ENCODE measurements at places on chromosomes 2 and 18.

DNA sequence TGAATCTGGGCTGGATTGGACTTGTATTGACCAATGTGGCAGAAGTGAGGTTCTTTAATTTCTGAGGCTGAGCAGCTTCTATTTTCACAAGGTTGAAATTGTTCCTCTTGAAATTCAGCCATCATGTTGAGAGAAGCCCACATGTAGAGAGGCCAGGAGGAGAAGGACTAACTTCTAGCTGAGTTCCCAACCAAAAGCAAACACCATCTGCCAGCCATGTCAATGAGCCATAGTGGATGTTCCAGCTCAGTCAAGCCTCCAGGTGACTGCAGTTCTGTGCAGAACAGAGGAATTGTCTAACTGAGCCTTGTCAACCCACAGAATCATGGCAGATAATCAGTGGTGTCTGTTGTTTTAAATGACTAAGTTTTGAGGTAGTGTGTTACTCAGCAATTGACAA lies 110.6 kb upstream of the ACVR1 start:
- no peak for DNase-seq

GRCh38 chr18:49563701-49564517 lies 2.1 kb downstream of the LIPG start:
- DNase-seq, result no peak

GRCh38 chr2:215712219-215712868 lies 276.5 kb upstream of the FN1 start:
- DNase-seq, result no peak

- peak; percentile 3 for DNase-seq
Observed at GRCh38 chr2:232203936-232204335, 174.6 kb upstream of the ALPP start.

GRCh38 chr2:209771474-209772289 lies at the start of gene UNC80:
UNC80 (plus strand) TSS chr2:209771832; CDS start chr2:209772073, 241 bp downstream.
- DNase-seq, result peak; percentile 55

DNA sequence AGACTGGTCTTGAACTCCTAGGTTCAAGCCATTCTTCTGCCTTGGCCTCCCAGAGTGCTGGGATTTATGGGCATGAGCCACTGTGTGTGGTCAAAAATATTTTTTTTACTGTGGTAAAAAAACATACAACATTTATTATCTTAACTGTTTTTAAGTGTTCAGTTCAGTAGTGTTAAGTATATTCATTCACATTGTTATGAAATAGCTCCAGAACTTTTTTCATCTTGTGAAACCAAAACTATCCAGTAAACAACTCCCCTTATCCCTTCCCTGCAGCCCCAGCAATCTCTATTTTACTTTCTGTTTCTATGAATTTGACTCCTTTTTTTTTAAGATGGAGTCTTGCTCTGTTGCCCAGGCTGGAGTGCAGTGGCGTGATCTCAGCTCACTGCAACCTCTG lies 9.3 kb downstream of the RMC1 start:
- no peak for DNase-seq

GRCh38 chr2:17915811-17916518 lies 37.5 kb downstream of the KCNS3 start:
- no peak for DNase-seq

Data from fibroblast of skin of right quadriceps (primary cell).